ENCODE measurements at places on chromosomes 7 and 10.

DNA sequence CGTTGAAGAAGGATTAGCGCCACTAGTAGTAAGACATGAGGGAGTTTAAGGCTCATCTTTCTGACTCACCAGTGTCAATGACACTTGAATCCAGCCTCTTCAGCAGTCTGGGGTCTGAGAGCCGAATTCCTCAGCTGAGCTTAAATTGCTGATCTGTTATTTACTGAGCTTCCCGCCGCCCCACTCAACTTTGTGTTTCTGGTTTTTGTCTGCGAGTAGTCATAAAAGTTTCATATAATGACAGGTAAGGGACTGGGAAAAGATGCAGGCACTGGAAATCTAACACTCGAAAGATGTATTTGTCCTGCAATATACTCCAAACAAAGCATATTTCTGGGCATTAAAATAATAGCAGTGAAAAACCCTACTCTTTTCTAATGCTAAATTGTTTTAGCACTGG lies 51.2 kb upstream of the RELN start:
- DNase-seq: no peak

DNA sequence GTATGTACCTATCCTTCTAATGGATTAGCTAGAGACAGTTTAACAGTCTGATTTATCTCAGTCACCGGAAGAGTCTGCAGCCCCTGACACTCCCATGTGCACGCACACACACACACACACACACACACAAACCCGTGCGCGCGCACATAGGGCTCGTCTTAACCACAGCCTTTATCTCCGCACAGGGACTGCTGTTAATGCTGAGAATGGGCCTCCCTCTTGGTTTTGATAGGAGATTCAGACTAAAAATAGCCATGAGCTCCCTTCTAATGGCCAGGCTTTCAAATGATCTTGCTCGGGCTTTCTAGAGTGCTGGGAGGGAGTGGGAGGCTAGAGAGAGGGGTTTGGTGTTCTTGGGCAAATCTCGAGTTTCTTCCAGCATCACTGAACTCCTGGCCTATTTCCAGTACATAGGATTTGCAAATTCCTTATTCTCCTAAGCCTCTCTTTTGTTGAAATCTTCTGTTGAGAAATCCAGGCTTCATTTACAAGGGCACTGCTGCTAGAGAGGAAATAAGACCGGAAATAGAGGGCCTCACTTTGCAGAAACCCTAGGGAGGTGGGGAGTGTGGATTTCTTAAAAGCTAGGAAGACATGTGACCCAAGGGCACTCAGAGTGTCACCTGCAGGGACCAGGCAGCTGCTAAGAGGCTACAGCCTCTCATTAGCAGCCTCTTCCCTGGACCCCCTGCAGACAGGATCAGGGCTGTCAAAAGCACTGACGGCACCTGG lies 2.4 kb downstream of the TMEM72 start:
- DNase-seq: no peak

DNA sequence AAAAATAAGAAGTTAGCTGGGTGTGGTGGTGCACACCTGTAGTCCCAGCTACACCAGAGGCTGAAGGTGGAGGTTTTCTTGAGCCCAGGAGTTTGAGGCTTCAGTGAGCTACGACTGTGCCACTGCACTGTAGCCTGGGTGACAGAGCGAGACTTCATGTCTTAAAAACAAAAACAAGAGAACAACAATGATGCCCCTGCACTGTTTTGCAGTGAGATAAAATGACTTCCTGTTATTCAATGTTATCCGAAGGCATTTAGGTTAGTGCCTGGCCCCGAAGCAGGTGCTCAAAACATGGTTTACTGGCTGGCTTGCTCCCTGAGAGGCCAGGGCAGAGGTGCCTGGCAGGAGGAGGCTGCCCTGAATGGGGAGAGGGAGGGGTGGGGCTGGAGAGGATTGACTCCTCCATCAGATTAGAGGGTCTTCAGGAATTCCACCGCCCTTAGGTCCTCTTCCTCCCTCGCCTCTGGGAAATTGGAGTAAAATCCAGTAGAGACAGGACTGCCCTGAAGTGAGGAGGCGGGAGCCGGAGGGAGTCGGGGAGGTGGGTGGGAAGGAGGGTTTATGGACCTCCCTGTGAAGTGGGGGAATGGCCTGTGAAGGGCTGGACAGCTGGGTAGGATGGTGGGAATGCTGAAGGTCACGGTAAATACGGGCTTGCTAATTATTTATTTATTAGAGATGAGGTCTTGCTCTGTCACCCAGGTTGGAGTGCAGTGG lies 6.8 kb upstream of the CLDN4 start:
- no peak for DNase-seq

DNA sequence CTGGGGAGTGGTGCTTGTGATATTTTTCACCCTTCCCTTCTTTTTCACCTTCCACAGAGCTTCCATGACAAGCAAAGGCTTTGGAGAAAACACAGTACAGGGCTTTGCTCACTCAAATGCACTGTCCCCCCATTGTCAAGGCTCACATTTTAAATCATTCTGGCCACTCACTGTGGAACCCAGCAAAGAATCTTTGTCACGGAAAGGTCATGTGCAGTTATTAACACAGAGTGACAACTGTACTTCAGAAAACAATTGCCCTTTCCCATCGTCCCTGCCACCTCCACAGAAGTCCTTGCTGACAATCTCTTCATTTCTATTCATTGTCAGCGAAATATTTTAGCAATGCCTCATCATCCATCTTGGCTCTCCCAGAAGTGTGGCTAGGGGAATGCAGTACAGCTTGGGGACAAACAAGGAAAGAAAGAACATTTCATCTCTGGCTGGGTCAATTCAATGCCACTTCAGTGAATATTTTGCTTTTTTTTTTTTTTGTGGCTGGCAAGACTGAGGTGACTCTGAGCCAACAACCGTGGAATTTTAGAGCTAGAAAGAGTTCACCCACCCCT lies 851.0 kb downstream of the KCNMA1 start:
- no peak for DNase-seq

GRCh38 chr7:29859104-29859503 lies 52.8 kb downstream of the WIPF3 start:
- DNase-seq: no peak

GRCh38 chr10:21347043-21347784 lies 178.3 kb downstream of the SKIDA1 start:
- DNase-seq: no peak

DNA sequence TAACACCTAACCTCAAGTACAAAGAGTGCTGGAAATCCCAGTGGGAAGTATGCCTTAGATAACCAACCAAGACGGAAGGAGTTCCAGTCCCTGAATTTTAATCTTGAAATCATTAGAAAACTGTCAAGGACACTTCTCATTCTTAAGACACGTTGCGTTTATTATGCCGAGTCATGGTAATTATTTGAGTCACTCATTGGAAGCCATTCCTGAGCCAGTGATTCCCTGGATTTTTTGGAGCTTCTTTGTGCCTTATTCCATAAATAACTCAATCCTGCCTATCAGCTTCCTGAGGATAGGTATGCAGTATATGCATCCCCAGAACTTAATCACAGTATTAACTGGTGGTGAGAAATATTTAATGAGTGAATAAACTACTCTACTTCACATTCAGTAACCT lies 77.4 kb downstream of the PPP1R17 start:
- DNase-seq: no peak

GRCh38 chr10:7006566-7006965 lies 404.3 kb downstream of the SFMBT2 start:
- no peak for DNase-seq
